ENCODE measurements at places on chromosomes 11 and 22.
A peak's percentile ranks its signal among the peaks of the same experiment; 100 is the strongest.

DNA sequence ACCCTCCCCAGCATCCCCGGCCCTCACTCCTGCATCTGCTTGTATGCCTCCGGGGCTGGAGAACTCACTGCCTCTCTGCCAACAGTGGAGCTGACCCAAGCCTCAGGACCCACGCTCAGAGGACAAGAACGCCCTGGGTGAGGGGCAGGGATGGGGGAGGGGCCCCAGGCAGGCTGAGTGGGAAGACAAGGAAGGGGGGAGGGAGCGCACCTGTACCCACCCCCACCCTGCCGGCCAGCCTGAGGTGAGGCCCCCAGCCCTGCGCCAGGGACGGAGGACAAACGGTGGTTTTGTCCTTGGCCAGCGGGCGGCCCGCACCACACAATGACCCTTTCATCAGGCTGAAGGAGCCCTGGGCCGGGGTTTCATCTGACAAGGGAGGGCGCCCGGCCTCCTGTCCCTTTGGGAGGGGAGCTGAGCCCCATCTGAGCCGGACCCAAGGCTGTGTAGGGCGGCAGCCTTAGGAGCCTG is 10.0 kb downstream of the WNT7B start:
- DNase-seq: no peak

DNA sequence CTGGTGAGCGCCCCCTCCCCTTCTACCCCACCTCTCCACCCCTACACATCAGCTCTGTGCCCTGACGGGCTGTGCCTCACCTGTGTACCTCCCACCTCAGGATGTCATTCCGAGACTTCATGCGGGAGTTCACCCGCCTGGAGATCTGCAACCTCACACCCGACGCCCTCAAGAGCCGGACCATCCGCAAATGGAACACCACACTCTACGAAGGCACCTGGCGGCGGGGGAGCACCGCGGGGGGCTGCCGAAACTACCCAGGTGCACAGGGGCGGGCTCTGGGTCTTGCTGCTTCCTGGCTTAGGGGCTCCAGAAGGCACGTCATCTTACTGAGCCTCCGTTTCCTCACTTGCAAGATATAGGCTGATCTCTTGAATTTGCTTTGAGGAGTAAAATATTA is 6.8 kb downstream of the CAPN1 start:
- no peak for DNase-seq

DNA sequence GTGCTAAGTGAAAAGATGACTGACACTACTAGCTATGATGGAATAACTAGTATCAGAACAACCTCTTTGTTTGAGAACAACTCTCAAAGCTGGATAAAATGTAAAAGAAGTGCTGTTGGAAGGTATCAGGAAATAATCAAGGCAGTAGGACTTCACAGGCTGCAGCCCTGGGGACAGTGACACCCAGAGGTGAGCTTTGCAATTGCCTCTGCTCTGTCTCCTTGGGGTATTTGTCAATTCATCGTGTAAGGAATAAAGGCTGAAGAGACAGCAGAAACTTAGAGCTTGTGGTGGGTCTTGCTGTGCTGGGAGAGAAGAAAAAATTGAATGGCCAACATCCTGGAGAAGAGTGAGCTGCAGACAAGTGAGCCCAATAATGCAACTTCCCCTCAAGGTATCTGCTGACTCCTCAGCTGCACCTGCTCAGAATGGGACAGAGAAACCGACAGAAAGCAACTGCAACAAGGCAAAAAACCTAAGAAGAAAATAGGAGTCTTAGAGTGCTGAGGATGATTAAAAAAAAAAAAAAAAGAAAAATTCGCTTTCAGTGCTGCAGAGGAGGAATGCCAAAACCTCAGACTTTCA is 141.1 kb downstream of the RCN1 start:
- DNase-seq: peak; percentile 7

DNA sequence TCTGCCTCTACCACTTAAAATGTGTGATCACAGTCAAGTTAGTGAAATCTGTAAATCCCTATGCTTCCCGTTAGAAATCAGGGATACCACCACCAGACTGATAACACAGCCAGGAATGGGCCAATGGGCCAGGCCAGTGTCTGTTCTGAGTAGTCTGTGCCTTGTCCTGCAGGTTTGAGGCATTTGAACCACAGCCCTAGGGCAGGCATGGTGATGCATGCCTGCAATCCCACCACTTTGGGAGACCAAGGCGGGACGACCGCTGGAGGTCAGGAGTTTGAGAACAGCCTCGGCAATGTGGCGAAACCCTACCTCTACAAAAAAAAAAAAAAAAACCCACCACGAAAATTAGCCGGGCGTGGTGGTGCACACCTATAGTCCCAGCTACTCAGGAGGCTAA is 12.1 kb upstream of the AHNAK start:
- no peak for DNase-seq

- no peak for DNase-seq
Measured at GRCh38 chr11:130711193-130711592, 205.1 kb downstream of the SNX19 start.

DNA sequence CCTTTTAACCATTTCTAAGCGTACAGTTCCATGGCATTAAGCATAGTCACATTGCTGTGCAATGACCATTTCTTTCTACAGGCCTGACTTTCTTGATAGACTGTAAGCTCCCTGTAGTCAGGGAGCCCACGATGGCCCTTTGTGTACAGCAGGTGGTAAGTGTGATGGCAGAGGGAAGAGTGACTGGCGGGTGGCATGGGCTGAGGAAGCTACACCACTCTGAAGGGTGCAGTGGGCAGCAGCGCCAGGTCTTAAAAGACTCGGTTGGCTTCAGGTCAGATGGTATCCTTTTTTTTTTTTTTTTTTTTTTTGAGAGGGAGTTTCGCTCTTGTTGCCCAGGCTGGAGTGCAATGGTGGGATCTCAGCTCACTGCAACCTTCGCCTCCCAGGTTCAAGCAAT is 1.6 kb downstream of the PPM1F start:
- no peak for DNase-seq

DNA sequence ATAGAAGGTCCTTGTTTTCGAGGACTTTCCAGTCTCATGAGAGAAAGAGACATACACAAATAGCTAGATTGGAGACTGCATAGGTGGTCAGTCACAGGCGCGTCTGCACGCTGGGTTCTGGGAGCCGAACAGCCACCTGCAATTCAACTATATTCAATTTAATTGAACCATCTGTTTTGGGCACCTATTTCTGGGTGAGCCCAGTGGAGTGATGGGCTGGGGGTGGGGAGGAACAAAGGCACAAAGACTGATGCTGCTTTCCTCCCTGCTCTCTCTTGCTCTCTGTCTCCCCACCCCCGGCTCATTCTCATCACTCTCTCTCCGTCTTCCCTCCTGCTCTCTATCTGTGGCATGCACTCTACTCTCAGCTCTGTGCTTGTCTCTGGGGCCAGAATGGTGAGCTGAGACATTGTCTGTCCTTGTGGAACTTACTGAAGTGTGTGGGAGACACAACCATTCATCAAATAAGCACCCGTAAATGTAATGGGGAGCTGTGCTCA is 48.1 kb upstream of the B3GAT1 start:
- DNase-seq: no peak

DNA sequence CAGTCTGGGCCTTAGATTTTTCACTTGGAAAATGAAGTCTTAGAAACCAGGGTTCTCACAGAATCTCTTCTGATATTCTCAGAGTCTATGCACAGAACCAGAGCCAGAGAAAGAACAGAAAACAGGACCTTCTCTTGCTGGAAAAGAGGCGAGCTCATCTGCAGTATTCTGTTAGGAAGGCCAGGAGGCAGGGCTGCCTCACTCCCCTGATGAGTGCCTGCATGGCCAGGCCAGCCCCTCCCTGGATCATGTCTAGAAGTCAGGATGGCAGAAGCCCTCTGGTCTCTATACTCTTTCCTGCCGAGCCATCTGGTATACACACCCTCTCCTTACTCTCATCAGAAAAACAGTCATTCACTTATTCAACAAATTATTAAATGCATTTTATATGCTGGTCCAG is 723 bp downstream of the OR51M1 start:
- DNase-seq: no peak

- DNase-seq: no peak
Measured at GRCh38 chr11:69200331-69201065, 44.8 kb downstream of the SMIM38 start.

GRCh38 chr11:44749189-44749588 is 22.4 kb downstream of the TSPAN18 start:
- DNase-seq: no peak

DNA sequence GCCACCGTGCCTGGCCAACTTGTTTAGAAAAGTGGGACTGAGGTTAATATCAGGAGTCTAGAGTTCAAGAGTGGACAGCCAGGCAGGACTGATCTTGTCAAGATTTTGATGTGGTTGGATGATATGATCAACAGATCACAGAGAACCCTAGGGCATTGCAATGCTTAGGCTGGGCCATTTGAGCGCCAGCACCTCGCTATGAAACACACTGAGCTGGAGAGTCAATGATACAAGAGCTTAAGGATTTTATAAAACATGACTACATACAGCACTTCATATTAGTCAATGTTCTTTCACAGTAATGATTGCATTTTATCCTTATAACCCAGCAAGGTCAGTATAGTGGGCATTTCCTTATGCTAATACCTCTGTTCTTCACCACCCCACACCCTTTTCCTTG is 15.4 kb upstream of the PEX26 start:
- no peak for DNase-seq

DNA sequence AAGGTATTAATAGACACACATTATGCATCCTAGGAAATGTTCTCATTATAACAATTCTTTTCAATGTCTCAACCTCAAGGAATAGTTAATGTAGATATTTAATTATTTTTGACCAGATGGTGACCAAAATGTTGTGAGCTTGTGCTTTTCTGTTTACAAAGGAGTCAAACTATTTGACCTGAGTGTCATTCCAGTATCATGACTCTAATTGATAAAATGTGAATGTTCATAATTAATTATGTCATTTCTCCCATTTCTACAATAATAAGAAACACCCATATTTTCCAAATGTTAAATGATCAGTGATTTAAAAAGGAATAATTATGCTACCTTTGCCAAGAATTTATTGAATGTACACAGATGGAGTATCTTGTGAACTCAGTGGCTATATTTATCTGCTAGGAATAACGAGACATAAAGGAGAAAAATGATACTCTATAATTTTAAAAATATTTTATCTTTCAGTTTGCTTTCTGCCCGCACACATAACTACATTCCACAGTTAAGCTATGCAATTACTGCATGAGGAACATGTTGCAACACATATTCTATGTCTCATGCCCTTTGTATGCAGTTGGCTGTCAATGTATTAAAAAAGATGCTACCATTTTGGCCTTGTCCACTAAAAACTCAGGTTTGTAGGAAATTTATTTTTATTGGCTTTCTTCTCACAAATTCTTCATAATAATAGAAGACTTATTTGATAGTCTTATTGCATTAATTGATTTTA is 376.7 kb upstream of the CCDC179 start:
- DNase-seq: no peak

DNA sequence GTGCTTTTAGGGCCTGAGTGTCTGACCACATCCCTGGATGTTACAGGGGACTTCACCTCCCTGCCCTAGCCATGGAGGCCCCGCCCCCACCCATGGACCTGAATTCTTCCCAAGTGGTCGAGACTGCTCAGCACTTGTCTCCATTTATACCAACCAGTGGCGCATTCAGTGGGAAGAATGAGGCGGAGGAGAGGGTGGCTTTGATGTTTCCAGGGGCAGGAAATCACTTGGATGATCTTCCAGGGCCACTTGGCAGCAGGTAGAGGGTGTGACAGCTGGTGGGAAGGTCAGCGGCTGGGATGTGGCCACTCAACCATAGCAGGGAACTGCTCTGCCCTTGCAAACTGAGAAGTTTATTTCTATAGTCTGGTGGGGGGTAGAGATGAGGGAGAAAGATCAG is 155.1 kb upstream of the BLID start:
- DNase-seq: no peak

- DNase-seq: no peak
Measured at GRCh38 chr11:74681686-74682651, 49.3 kb downstream of the CHRDL2 start.

GRCh38 chr11:65744026-65744698 is 23.6 kb upstream of the RNASEH2C start:
- peak; percentile 8 for DNase-seq

GRCh38 chr22:29815580-29815979 is 22.5 kb downstream of the ASCC2 start:
- no peak for DNase-seq

DNA sequence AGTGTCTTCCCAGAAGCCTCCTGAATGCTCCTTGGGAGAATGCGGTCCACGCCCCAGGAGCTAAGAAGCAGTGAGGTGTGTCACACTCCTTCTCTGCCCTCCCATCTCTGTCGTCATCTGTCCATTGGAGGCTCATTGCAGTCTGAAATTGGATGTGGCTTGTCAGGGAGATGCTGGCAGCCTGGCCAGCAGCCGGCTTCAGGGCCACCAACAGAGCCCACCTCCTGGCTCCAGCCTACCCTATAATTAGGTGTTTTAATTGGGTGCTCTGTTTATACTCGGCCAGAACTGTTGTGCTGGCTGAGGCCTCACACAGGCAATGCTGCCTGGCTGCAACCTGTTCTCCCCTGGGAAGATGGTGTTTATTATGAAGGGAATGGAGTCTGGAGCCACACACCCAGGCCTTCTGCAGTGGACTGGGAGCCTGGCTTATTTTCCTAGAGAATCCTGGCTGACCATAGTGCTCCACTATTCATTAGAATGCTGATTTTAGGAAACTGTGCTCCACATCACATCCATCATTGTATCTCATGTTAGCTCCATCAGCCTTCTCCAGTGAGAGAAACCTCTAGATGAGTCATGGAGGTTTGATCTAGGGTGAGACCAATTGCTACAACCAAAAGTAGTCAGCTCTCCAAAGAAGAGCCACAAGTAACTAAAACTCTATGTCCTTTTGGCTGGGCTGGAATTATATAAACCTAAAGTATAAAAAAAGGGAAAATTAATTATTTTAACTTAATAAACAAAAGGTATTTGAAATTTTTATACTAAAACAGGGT is 86.8 kb upstream of the CRTAM start:
- DNase-seq: no peak

- no peak for DNase-seq
Measured at GRCh38 chr11:77441426-77441825, 32.5 kb downstream of the PAK1 start.

GRCh38 chr11:8290081-8290810 is 26.6 kb upstream of the LMO1 start:
- no peak for DNase-seq

DNA sequence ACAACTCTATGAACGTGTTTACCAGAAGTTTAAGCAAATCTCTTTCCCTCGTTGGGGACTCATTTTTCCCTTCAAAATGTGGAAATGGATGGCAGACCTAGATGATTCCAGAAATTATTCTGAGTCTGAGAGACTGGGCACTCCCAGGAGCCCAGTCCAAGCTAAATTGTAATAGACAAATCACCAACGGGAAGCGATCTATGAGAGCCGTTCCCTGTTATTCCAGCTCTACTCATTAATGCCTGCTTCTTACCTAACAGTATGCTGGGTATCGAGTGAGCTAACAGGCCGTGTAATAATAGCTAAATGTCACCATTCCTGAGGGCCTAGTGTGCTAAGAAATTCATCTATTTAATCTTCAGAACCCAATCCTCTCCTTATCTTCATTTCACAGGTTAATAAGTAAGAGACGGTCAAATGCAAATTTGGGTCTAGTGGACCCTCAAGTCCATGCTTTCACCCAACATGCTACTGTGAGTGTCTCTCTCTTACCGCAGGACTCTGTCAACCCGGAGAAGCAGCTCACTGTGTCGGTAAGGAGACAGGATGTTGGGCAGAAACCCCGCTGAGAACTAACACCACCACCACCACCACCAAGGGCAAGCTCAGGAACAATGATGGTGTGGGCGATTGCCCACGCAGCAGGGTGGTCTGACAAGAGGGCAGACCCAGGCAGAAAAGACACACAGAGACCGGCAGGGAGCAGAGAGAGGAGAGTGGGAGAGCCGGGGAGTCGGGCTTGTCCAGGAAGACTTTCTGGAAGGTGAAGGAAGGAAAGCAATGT is 57.1 kb upstream of the TIMP3 start:
- DNase-seq: no peak

GRCh38 chr11:66868726-66869566 is 12.1 kb downstream of the LRFN4 start:
- DNase-seq: peak; percentile 86
